ENCODE measurements at places on chromosomes 5 and 9.

DNA sequence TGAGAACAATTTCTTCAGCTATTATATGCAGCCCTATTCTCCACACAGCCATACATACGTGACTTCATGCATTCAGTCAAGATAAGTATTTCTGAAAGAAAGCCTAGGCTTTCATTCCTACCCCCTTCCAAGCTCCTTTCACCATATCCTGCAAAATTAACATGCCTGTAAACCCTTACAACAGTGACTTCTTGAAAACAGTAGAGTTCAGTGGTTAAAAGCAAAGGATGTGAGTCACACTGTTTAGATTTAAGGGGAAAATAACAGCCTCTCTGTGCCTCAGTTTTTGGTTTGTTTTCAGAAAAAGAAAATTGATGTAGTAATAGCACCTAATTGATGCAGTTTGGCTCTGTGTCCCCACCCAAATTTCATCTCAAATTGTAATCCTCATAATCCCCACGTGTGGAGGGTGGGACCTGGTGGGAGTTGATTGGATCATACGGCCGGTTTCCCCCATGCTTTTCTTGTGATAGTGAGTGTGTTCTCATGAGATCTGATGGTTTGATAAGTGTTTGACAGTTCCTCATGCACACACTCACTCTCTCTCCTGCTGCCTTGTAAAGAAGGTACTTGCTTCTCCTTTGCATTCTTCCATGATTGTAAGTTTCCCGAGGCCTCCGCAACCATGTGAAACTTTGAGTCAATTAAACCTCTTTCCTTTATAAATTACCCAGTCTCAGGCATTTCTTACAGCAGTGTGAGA lies 264.8 kb downstream of the CETN3 start:
- no peak for DNase-seq

- peak; percentile 35 for DNase-seq
These were observed 40.3 kb upstream of the LRRC70 start for GRCh38 chr5:62538017-62538942.

DNA sequence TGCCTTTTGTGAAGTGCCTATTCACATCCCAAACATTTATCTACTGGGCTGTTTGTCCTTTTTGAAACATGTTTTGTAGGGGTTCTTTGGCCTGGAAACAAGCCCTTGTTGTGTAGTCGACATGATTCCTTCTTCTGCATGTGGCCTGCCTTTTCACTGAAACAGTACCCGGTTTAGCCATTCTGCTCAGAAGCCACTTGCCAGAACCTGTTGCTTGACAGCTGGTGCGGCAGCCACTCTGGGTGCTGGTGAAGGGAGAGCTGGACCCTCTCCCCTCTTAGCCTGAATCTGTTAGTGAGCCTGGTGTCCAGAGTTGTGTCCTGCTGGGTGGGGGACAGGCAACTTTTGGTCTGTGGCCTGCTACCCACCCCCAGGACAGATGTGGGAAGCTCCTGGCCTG lies 128.8 kb upstream of the CACNA1B start:
- no peak for DNase-seq

DNA sequence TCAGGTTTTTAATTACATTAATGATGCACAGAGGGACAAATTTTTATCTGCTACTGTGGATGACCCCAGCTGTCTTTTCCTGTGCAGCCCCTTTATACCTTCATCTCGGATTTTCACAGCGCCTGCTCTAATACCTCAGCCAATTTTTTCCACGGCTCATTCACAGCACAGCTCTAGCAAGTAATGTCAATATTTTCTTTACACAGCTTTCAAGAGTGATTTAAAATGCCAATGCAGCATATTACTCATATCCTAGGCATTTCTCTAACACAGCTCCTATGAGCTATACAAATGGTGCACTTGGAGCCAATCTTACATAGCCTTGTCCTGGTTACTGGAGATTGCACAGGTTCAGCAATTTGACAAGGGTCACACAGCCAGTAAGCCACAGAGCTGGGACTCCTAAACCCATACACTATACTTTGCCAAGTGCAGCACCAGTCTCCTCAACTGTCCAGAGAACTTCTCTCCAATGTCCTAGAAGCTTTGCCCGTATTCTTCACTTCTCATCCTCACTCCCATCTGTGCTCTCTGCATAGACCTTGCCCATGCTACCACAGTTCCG lies 661.8 kb downstream of the DTWD2 start:
- DNase-seq, result no peak

- no peak for DNase-seq
These were observed 118.7 kb downstream of the TTLL11 start for GRCh38 chr9:121974421-121974820.
